ENCODE measurements at places on chromosomes 6 and 20. TPM values are rescaled to one million over a fixed set of nuclear protein-coding genes. Genes with fewer than 3 reads are reported as not detected.
A peak's percentile ranks its signal among the peaks of the same experiment; 100 is the strongest.

DNA sequence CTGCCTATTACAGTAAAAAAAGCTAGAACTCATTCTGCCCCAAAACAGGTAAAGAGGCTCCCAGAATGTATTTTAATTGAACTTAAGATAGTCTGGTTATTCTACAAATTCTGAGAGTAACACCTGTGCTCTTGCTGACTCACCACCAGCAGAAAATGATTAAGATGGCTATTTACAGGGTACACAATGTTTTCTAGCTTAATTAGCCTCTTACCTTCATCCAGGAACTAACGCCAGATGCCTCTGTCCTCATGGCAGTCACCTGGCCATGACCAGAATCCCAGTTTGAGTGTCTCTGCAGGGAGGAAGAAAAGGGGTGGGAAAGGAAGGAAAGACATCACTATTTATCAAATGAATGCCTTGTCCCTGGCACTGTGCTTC, 31.3 kb upstream of the PPP1R3G start:
- no peak for DNase-seq

- DNase-seq: no peak
Measured at GRCh38 chr6:148822819-148823218, 76.0 kb downstream of the UST start.

TBX18 gene
- 7.0 TPM for total RNA-seq

PSMG4 gene
- 22.1 TPM for total RNA-seq

PABPC1L gene
- total RNA-seq: 30.2 TPM

HUS1B gene
- total RNA-seq: 0.72 TPM

DNA sequence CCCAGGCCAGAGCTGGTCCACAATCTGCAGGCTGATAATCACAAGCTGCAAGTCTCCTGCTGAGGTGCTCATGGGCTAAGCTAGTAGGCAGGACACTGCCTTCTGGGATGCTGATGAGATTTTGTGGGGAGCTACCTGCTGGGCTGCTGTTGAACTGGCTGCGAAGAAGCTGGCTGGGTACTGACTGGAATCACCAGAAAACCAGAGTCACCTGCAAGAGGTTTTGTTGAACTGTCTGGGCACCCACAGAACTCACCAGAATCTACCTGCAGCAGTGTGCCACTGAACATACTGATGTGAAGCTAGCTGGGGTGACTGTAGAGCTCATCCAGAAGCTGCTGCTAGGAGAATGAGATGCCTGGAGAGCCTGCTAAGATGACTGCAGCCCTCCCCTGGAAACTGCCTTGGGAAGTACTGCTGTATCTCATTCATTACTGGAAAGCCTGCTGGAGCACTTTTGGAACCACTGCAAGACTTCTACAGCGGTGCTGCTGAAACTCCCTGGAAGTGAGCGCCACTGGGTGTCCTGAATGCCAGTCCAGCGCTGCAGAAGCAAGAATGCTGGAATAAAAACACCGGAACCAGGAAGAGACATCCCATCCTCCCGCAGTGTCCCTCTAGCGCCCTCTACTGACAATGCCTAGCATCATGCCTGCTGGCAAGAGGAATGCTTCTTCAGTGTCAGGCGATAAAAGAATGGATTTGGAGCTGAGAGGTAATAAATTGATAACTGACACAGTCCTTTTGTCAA, 64.9 kb upstream of the ARHGAP18 start:
- DNase-seq: peak; percentile 89

- no peak for DNase-seq
Measured at GRCh38 chr6:12709556-12710232, 6.9 kb upstream of the PHACTR1 start.

ZNF334 gene
- 0.55 TPM for total RNA-seq

- DNase-seq: no peak
Measured at GRCh38 chr6:89353702-89354392, 1.3 kb upstream of the UBE2J1 start.

PHACTR1 gene
- total RNA-seq: 3.6 TPM

DNA sequence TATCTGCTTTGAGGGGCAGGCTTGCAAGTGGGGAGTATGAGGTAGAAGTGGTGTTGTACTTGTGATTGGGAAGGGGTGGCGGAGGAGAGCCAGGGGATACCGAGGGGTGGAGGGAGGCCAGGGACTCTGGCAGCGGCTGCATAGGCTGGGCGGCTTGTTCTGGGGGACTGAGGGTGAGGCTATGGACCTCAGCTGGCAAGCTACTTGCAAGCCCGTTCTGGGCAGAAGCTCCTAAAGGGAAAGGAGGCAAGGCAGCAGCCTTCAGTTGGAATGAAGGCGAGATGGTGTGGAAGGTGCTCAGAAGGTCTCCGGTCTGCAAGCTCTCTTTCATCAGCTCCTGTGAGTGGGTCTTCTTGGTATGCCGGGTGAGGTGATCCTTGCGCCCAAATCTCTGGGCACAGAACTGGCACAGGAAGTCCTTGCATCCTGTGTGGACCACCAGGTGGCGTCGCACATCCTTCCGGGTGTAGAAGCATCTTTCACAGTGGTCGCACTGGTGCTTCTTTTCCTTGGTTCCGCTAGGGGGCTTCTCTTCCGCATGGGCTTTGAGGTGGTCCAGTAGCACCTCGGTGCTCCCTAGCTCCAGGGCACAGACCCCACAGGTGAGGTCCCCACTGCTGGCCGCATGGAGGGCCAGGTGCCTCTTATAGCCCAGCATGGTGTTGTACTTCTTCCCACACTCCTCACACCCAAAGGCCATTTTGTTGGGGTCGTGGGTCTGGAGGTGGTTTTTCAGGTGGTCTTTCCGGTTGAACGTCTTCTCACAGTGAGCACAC, 66.0 kb downstream of the PLAGL1 start:
- no peak for DNase-seq

DNA sequence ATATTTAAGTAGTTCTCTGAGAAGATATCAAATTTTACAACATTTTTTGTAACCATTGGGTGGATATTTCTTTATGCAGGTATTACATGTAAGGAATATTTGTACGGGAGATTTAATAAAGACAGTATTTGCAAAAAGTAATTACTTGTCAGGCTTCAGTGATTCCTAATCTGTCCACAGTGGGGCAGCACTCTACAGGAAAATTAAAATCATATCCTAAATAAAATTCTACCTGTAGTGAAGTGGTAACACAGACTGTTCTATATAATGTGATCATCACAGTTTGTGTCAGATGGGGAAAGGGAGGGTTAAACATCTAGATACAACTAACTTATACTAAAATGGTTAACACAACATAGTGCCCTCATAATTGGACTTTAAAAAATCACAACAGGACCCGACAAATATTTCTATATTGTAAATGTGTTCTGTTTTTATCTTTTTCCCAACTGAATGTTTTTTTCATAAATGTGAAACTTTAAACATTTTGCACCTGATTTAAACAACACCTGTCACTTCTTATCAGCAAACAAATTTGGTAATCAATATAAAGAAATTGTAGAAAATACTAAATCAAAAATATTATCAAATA, 145.6 kb upstream of the MANEA start:
- peak; percentile 32 for DNase-seq

- no peak for DNase-seq
Measured at GRCh38 chr6:99739526-99739925, 132.9 kb downstream of the PRDM13 start.

GRCh38 chr6:2450546-2450945, 205.1 kb upstream of the GMDS start:
- no peak for DNase-seq

- DNase-seq: no peak
Measured at GRCh38 chr6:130303431-130303830, 62.4 kb upstream of the TMEM200A start.

DNA sequence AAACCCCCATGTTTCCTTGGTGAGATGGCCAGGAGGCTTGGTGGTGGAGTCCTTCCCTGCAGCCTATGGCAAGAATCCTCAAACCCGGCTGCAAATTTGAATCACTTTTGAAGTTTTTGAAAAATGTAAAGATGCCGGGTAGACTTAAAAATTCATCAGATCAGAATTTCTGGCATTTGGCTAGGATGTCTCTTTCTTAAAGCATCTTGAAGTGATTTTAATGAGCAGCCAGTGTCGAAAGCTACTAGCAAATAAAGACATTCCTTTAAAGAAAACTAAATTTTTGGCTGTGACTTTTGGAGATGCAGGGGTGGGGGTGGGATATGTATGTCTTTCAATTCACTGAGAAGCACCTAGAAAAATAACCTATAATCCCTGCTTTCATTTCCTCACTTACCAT, 25.6 kb upstream of the NOX3 start:
- DNase-seq: no peak

DNA sequence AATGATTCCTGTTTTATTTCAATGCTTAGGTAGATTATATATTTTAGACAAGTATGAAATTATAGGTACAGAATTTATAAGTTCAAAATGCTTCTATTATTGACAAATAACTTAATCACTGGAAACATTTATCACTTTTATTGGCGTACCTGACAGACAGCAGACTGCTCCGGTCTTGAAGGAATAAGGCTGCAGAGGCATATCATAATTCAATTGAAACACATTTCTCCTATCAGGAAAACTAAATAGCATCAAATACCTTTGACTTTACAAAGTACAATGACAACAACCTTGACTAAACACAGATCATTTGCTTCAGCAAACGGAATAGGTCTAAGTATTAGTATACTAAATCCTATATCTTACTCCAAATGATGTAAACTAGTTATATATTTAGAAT, 91.3 kb downstream of the GRIK2 start:
- no peak for DNase-seq

EYA4 gene
- total RNA-seq: 0.13 TPM

SLC22A7 gene
- not detected for total RNA-seq

SLC22A3 gene
- total RNA-seq: 15.7 TPM
